ENCODE measurements at places on chromosomes 2 and 18. TPM values are rescaled to one million over a fixed set of nuclear protein-coding genes. Genes with fewer than 3 reads are reported as not detected.

Gene POTEC
- not detected for total RNA-seq

Gene SPATA3
- 0.59 TPM for total RNA-seq

Gene TMEM169
- 0.76 TPM for total RNA-seq

Gene NT5C1B
- total RNA-seq, result not detected

Gene IL1A
- total RNA-seq, result 0.99 TPM

GRCh38 chr2:149420053-149420963, 89.9 kb downstream of the LYPD6 start:
- no peak overlapping the region for H3K4me3 ChIP-seq
- no peaks in the 10 kb centered on the region for H3K4me1 ChIP-seq
- peaks cover 4% of the 10 kb centered on the region for H3K27me3 ChIP-seq
- DNase-seq, result no peak
- no peaks in the 10 kb centered on the region for H3K36me3 ChIP-seq
- H3K27ac ChIP-seq, result no peak overlapping the region

DNA sequence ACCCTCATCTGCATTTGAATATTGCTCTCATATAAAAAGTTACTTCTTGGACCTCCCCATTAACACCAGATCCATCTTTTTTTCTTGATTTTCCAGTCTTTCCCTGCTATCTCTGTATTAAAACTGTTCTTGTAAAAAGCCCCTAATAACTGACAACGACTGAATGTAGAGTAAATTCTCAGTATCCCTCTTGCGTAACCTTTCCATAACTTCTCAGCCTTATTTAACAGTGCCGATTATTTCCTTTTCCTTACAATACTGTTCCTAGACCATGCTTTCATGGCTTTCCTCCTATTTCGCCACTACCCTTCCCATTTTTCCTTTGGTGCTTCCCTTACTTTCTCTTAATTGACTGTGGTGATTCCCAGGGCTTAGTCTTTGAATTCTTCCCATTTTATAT, 348.9 kb upstream of the DSEL start:
- H3K4me1 ChIP-seq, result no peaks in the 10 kb centered on the region
- H3K27me3 ChIP-seq, result no peaks in the 10 kb centered on the region
- no peaks in the 10 kb centered on the region for H3K36me3 ChIP-seq
- no peak overlapping the region for H3K27ac ChIP-seq
- H3K4me3 ChIP-seq, result no peak overlapping the region

- no peak overlapping the region for H3K27ac ChIP-seq
- no peak overlapping the region for H3K4me3 ChIP-seq
- no peaks in the 10 kb centered on the region for H3K36me3 ChIP-seq
- no peaks in the 10 kb centered on the region for H3K4me1 ChIP-seq
Measured at GRCh38 chr18:49569724-49570123, 7.9 kb downstream of the LIPG start.

DNA sequence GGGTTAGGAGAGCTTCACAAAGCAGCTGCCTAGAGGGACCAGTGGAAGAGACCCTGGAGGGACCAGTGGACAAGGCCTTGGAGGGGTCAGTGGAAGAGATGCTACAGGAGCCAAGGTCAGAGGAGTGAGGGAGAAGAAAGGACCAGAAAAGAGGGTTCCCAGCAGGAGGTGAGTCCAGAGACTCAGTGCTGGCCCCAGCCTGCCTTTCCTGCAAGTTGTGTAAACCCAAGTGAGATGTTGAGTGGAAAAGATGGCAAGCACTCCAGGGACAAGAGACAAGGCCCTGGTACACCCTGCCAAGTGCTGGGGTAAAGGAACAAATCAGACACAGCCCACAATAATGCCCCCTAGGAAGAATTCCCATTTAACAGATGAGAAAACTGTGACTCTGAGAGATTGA, 94.4 kb downstream of the TTC32 start:
- H3K36me3 ChIP-seq, result no peaks in the 10 kb centered on the region
- H3K27ac ChIP-seq, result no peak overlapping the region

DNA sequence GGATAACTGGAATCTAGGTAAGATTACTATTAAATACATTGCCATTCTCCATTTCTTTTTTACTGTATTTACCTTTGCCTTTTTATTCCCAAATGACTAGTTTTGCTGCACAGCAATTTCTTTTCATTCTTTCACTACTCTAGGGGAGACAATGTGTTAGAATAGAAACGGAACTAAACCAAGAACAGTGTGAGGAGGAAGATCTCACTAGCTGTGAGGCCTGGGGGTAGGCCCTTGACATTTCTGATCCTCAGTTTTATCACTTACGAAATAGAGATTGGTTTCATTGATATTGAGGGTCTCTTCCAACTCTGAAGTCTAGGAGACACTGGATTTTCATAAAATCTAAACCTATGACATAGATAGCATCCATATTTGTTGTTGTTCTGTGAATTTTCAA, 191.1 kb downstream of the IKZF2 start:
- H3K4me1 ChIP-seq, result peaks cover 41% of the 10 kb centered on the region
- peak overlapping the region; percentile 64 for H3K27ac ChIP-seq
- DNase-seq, result no peak
- no peak overlapping the region for H3K4me3 ChIP-seq
- no peaks in the 10 kb centered on the region for H3K36me3 ChIP-seq

Data from activated CD8-positive, alpha-beta T cell treated with anti-CD3 and anti-CD28 coated beads for 36 hours (primary cell).